ENCODE measurements at places on chromosomes 1 and 21.

DNA sequence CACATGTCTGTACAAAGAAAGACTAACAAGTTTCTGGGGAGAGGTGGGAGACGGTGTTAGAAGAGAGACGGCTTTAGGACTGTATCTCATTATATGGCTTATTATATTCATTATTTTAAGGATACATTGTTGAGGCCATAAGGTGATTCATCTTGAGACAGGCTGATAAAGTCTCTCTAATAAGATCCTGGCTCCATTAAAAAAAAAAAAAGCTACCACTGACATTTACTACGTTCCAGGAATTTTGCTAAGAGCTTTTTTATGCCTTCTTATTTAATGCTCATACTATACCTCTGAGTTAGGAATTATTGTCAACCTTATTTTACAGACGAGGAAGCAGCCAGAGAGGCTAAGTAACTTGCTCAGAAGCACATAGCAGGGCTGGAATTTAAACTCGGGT lies 173.7 kb downstream of the GABPA start:
- DNase-seq, result no peak

GRCh38 chr21:30740462-30740861 lies 6.6 kb downstream of the KRTAP21-2 start:
- no peak for DNase-seq

- no peak for DNase-seq
Observed at GRCh38 chr1:11833900-11834299, 13.7 kb downstream of the NPPA start.

DNA sequence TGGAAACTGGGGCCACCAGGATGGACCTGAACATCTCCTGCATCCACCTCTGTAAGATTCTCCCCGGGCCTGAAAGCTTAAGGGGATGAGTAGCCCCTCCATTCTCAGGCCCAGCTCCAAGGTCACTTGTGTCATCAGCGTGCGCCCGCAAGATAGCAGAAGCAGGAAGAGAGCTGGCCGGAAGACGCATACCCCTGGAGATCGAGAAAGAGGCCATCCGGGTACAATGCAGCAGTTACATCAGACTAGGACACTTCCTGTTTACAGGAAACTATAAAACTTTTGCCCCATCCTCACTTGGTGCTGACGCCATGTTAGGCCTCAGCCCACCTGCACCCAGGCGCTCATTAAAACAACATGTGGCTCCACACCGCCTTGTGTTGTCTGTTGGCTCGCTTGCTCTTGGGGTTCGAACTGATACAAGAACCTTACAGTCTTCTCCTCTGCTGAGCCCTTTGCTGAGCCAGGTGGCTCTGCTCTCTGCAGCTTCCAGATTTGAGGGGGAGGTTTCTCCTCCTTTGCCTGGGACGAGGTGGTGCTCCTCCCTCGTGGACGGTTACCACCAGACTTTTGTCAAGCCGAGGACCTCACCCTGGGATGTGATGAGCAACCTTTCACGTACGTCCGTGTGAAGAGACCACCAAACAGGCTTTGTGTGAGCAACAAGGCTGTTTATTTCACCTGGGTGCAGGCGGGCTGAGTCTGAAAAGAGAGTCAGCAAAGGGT lies 277.5 kb upstream of the C1orf174 start:
- no peak for DNase-seq

GRCh38 chr21:37592496-37592895 lies 225.9 kb downstream of the DYRK1A start:
- no peak for DNase-seq

- DNase-seq, result no peak
Observed at GRCh38 chr1:78370779-78371482, 119.8 kb upstream of the PTGFR start.

DNA sequence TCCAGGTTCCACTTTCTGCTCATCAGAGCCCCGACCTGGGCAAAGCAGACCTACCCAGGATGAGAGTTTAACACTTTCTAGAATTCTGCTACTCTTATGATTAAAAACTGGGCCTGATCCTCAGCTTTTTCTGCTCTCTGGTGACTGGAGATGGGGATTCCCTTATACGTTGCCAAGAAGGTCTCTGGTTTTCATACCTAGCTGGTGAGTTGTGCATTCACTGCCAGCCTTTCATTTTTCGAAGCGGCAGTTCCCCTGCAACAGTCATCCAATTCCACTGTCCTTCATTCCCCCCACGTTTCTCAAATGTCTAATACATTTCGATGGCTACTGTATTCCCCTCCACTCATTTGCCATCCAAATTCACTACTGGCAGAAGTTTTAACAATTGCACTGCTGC lies 135.3 kb downstream of the ADSS2 start:
- DNase-seq, result no peak

- DNase-seq, result no peak
Observed at GRCh38 chr21:35737899-35738346, 322.4 kb downstream of the SETD4 start.

GRCh38 chr1:54167422-54168139 lies 14.8 kb upstream of the CDCP2 start:
- DNase-seq, result no peak

DNA sequence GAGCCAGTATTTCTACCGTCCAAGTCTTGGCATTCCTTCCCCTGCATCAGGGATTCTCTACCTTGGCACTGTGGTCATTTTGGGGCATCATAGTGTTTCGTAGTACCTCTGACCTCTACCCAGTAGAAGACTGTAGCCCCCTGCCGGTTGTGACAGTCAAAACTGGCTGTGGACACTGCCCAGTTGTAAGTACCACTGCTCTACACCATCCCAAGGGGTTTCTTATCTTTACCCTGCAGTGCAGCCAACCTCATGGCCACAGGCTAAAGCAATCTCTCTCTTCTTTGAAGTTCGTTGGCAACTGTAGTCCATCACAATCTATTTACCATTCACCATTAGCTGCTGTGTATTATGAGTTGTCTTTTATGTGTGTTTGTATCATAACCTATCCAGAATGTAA lies 29.3 kb upstream of the ERO1B start:
- DNase-seq, result no peak

DNA sequence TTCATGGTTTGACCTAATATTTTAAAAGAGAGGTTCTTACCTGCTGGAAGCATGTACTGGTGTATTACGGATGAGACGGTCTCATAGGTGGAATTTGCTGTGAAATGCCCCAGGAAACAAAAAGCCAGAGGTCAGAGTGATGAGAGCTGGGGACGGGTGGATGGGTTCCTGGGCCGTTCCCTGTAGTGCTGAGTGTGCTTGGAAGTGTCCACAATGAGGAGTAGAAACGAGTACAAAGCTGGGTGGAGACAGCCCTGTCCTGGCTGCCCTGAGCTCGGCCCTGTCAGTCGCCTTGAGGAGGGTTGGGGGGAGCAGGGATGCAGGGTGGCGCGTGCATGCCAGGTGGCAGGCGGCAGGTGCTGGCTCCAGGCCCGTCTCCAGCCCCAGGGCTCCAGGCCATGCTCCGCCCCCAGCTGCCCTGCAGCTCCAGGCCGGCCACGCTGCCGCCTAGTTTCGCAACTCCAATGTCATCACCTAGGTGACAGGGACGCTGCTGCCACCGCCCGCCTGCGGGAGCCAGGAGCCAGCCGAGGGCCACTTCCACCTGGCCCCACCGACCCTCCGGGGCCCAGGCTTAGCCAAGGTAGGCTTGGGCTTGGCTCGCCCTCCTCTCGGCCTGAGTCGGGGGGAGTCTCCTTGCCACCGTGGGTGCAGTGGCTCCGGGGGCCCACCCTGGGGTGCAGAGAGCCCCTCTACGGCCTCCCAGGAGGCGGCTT lies 16.4 kb downstream of the TP73 start:
- no peak for DNase-seq

DNA sequence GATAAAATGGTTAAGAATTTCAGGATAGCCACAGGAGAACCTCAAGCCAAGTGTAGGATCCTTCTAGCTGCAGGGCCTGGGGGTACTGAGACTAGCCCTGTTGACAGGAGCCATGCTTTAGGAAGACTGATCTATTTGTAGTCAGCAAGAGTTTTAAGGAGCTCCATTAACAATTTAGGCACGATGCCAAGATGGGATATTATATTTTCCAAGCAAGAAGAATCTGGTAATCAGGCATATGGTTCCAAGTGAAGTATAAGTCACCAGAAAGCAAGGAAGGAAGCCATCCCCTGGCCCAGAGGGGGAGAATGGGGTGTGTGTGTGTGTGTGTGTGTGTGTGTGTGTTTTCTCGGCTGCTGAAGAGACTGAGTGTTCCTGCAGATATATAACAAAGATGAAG lies 7.0 kb downstream of the IFNAR2 start:
- no peak for DNase-seq

DNA sequence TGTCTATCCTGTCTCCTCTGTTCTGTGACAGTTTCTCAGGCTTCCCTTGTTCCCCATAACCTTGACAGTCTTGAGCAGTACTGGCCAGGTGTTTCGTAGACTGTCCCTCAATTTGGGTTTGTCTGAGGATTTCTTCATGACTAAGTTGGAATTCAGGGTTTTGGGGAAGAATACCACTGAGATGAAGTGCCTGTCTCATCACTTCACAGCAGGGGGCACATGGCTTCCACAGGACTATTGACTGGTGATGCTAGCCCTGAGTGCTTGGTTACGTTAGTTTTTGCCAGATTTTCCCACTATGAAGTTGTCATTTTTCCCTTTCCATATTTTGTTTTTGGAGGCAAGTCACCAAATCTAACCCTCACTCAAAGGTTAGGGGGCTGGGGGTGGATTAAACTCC lies 45.7 kb downstream of the CDCP2 start:
- DNase-seq, result no peak

GRCh38 chr1:30804352-30804751 lies 46.8 kb upstream of the LAPTM5 start:
- DNase-seq, result no peak

GRCh38 chr1:171434717-171435346 lies 50.5 kb upstream of the PRRC2C start:
- peak; percentile 73 for DNase-seq

GRCh38 chr1:90114521-90115141 lies 119.7 kb downstream of the ZNF326 start:
- DNase-seq, result no peak

DNA sequence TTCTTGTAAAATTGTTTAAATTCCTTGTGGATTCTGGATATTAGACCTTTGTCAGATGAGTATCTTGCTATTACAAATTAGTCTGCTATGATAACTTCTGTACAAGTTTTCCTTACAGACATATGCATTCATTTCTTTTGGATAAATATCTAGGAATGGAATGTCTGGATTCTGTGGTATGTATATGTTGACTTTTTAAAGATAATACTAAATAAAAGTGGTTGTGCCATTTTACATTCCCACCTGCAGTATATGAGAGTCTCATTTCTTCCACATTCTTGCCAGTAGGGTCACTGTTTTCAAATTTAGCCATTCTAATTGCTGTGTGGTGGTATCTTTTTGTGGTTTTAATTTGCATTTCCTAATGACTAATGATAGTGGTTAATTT lies 53.9 kb downstream of the SYDE2 start:
- no peak for DNase-seq

DNA sequence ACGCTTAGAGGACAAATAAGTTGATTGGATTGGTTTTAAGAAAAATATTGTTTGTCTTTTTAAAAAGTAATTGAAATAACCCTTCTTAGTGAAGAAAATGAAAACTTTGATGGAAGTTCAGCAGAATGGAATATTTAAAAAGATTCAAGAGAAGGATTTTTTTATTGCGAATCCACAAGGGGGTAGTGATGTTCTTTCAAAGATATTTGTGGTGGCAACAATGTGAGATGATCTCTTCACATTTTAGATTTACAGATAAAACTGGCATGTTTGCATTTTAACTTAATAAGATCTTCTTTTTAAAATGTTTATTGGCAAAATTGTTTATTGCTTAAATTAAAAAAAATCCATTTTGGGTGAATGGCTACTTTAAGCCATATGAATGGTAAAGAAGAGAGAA lies 8.9 kb downstream of the CAMTA1 start:
- DNase-seq, result no peak

DNA sequence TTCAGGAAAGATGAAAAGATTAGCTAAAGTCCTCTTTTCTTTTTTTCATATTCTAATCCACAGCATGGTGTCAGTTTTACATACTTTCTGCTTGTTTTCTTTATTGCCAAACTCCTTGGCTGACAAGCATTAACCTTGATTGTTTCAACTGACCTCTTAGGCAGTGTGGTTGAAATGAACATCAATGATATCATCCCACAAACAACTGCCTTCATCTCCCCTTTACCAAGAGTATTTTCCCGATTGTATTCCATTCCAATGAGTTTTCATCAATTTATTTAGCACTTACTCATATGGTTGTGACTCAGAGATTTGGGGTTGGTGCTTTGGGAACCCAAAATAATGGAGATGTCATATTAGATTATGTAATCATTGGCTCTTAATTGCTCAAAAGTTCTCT lies 71.8 kb downstream of the SPAG17 start:
- no peak for DNase-seq

DNA sequence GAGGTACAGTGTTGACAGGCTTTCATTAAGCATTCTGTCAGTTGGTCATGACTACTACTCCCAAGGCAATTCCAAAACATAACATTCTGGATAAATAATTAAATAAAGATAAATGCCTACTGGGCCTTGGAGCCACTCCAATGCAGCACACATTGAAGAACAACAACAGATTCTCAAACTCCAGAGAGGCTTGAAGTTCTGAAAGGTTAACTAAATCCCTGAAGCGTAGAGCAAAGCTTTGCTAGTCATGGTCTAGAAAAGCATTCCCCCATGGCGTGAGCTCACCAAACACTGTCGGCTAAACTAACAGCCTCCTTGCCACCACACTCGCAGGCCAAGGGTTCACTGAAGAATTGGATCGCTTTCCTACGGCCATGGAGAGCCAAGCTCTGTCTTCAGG lies 268.0 kb downstream of the ATG4C start:
- DNase-seq, result no peak

DNA sequence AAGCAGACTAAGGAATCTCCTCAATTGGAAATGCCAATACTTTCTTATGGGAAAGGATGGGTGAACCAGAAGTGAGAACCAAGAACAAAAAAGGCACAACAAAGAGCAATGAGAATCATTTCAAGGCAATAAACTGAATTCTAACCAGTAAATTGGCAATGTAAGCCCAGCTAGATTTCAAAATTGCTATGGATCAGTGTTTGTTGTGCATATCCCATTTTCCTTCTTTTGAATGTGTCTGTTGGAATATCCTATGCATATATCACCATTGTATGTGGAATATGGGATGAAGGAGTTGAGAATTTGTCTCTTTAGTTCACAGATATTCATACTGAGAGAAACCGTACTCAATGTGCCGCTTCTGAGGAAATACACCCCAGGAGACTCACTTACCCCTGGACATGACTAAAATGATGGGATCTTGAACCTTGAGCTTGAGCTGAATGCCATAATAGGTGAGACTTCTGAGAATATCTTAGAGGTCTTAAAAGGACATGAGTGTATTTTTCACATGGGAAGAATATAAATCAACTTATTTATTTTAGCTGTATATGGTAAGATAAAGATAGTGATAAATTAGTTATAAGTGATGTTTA lies 216.0 kb downstream of the BACH1 start:
- DNase-seq, result no peak

- no peak for DNase-seq
Observed at GRCh38 chr1:91891454-91891853, 5.5 kb upstream of the TGFBR3 start.

DNA sequence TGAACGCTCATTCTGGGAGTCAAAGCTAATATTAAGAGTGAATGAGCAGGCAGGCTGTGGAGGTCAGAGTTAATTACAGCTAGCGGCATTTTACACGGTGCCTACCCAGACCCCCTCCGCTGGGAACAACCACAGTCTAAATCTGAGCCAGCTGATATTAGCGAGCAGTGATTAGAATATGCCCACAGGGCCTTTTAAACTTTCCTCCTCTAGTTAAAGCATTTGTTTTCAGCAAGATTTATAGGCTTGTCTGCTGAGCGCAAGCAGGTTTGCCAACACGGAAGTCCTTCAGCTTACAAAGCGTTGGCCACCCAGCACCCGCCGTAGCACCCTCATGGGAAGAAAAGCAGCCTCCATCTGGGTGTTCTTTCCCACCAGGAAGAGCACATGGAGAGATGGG lies 72.1 kb downstream of the LMX1A start:
- DNase-seq, result no peak

Data from retinal pigment epithelial cell (primary cell).